ENCODE measurements at places on chromosomes 12 and 14. TPM values are rescaled to one million over a fixed set of nuclear protein-coding genes. Genes with fewer than 3 reads are reported as not detected.

The ANKRD33 gene
- not detected for polyA plus RNA-seq

The PIWIL1 gene
- polyA plus RNA-seq = not detected

The RNF212B gene
- polyA plus RNA-seq = not detected

The HOXC13 gene
- not detected for polyA plus RNA-seq

The GZMB gene
- polyA plus RNA-seq = 1.0 TPM

The SIRT4 gene
- polyA plus RNA-seq = 0.47 TPM

The OASL gene
- polyA plus RNA-seq = 14.9 TPM

DNA sequence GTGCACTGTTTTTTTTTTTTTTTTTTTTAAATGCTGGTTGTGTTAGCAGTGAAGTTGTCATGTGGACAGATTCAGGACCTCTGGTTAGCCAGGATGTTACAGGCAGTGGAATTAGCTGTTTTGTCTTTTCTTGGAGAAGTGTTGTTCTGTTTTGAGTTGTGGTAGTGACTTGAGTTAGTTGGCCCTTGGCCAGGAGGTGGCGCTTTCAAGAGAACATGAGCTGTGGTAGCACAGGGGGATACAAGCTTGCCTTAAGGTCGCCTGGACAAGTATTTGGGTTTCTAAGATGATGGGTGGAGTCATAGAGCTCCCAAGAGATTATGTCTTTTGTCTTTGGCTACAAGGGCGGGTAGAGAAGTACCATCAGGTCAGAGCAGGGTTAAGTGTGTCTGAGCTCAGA lies 33.3 kb upstream of the CCDC198 start:
- DNase-seq = no peak

GRCh38 chr12:53194973-53195372 lies 12.1 kb downstream of the ITGB7 start:
- DNase-seq = no peak

GRCh38 chr12:113159937-113160336 lies 10.4 kb downstream of the CFAP73 start:
- no peak for DNase-seq

- no peak for DNase-seq
These were observed 18.2 kb downstream of the ACVRL1 start for GRCh38 chr12:51925346-51926063.

- DNase-seq = no peak
These were observed 6.8 kb upstream of the SIVA1 start for GRCh38 chr14:104746071-104746545.

GRCh38 chr14:39617537-39617936 lies 185.3 kb upstream of the FBXO33 start:
- no peak for DNase-seq

DNA sequence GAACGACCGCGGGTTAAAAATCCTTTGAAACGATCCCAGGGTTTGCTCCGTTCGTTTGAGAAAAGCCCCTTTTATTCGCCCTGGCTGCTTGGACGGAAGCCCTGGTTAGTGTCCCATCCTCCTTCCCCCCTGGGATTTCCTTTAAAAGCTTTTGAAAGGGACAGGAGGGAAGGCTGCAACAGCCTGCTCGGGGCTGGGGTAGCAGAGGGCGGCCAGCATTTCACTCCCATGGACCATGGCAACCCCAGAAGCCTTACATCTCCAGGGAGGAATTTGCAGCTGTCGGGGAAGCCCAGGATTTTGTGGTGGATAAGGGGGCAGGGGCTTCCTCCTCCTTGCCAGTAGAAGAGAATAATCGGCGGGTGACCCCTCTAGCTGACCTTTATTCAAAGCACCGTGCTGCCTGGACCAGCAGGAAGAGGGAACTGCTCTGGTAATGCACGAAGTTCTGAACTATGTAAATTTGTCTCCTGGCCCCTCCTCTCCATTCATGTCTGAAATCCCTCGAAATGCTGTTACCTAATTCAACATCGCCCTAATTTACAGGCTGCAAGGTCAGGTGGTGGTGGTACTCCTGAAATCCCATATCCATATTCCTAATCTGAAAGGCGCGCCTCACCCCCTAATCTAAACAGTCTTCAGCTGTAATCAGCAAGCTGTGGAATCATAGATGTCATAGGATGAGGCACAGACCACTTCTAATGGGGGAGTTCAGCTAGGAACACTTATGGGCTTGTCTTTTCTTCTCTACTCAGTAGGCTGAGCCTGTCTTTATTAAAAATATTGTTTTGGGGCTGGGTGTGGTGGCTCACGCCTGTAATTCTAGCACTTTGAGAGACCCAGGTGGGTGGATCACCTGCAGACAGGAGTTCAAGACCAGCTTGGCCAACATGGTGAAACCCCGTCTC lies 1.0 kb upstream of the CLIP1 start:
- no peak for DNase-seq

- no peak for DNase-seq
These were observed 3.4 kb downstream of the CHGA start for GRCh38 chr14:92926180-92926845.

DNA sequence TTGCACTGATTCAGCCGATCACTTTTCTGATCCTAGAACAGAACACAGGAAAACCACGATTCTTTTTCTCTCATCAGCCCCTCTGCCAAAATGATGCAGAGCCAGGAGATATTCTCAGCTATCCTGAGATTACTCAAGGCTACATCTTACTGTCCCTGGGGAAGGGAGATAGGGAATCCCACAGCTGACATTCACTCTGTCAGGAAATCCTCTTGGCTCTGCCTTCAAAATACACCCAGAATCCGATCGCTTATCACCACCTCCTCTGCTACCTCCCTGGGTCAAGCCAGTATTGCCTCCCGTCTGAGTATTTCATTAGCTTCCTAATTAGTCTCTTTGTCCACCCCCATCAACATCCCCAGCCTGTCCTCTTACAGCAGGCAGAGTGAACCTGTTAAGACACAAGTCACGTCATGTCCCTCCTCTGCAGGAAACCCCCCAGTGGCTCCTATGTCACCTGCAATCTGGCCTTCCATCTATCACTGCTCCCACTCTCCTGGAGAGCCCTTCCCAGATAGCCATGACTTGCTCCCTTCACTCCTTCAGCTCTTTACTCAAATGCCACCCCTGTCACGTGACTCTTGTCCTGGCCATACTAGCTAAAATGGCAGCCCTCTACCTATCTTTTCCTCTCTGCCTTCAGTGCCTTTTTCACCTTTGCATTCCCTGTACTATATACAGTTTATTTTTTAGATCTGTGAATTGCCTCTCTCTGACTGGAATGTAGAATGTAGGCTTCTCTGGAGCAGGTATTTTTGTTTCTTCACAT lies 70.3 kb downstream of the GALNT4 start:
- DNase-seq = no peak

GRCh38 chr12:1540690-1541089 lies 53.7 kb downstream of the FBXL14 start:
- no peak for DNase-seq

DNA sequence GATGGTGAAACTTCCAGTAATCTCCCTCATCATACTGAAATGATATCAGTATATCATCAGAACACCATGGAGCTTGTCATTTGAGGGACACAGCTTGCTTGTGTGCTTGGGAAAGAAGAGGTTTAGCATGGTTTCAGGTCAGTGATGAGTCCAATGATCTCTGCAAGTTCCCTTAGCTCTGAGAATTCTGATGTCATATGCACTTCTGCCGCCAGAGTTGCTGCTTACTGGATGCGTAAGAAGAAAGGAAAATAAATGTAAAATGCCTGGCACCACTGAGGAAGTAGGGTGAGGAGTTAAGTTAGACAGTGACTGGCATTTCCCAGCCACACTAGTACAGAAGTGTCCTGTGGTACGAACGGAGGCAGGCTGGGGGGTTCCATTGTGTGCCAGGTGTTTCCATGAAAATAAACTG lies 22.6 kb downstream of the PRKCH start:
- peak; percentile 79 for DNase-seq

GRCh38 chr12:81450920-81451739 lies 308.0 kb downstream of the PPFIA2 start:
- DNase-seq = peak; percentile 14

DNA sequence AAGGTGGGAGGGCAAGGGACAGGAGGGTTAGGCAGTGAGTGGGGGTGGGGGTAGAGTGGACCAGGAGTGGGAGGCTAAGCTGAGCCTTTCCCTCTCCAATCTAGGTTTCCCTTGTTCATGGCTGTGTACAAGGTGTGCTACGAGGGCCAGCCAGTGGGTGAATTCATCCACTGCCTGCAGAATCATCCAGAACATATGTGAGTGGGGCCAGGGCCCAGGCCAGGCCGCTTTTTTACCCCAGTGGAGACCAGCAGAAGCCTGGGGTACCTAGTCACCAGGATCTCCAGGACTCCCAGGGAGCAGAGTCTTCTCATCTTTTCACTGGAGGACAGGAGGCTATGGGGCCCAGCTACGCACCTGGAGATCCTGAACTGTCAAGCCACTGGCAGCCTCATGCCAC lies 2.7 kb upstream of the COX14 start:
- DNase-seq = no peak

- DNase-seq = no peak
These were observed 10.5 kb downstream of the CELA1 start for GRCh38 chr12:51335931-51336330.
